ENCODE measurements at places on chromosomes 6 and 20.
A peak's percentile ranks its signal among the peaks of the same experiment; 100 is the strongest.

- DNase-seq: no peak
Observed at GRCh38 chr6:13918686-13919250, 6.0 kb upstream of the RNF182 start.

DNA sequence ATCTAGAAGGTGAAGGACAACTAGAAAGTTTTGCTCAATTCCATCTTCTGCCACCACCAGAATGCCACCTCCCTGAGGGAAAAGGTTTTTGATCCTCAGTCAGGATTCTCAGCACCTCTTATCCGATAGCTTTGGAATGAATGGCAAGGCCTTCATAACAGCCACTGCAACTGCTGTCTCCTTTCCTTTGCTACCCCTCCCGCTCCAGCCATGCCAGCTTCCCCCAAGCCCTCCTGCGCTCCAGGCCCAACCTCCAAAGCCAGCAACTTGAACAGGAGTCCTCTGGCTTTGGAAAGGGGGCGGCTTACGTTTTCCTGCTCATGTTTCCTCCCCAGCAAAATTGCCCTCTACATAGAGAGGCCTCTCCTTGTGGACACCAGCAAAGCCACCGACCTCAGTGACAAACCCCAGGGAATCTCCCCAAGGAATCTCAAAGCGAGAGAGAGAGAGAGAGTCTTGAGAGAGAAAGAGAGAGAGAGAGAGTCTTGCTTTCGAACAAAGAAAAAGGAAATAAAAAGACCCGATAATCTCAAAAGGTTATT, 420 bp upstream of the BTN2A1 start:
- peak; percentile 5 for DNase-seq

DNA sequence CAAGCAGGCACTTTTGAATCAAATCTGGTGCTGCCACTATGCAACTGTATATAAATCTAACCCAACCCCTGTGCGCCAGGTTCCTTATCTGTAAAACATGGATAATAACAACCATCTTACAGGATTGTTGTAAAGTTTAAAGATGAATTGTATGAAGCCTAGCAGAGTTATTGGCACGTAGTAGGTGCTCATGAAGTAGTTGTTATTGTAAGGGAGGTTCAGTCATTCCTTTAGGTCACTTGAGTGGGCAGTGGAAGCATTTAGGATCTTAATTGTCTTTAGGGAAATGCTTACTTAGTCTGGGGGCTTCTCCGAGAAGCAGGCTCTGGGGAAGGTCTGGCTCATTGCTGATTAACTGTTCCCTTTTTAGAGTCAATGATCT, 29.8 kb upstream of the PKIG start:
- DNase-seq: no peak

DNA sequence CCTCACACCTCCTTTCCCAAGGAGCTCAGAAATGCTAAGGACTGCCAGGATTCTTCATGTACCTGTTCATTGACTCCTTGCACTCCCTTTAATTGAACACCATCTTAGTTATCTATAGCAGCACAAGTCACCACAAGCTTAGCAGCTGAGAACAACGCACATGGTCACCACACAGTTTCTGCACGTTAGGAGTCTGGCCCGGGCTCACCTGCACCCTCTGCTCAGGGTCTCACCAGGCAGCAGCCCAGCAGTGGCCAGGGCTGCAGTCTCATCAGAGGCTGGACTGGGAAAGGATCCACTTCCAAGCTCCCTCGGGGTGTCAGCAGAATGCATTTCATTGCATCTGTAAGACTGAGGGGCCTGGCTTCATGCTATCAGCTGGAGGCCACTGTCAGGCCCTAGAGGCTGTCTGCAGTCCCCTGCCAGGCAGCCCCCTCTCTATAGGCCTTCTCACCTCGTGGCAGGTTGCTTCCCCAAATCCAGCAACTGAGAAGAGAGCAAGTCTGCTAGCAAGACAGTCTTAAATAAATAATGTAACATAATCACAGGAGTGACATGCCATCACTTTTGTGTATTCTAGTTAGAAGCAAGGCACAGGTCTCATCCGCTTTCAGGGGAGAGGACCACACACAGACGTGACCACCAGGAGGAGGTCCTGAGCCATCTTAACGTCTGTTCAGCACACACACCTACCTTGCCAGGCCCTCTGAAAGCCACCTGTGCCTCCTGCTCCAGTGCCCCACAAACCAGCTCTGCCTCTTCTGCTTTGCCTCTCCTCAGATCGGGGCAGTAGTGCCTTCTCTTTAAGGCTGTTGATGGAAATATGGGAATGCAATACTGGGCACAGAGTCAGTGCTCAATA, 165.2 kb upstream of the CST7 start:
- DNase-seq: peak; percentile 53

GRCh38 chr6:48641544-48641943, 530.5 kb upstream of the PTCHD4 start:
- no peak for DNase-seq

DNA sequence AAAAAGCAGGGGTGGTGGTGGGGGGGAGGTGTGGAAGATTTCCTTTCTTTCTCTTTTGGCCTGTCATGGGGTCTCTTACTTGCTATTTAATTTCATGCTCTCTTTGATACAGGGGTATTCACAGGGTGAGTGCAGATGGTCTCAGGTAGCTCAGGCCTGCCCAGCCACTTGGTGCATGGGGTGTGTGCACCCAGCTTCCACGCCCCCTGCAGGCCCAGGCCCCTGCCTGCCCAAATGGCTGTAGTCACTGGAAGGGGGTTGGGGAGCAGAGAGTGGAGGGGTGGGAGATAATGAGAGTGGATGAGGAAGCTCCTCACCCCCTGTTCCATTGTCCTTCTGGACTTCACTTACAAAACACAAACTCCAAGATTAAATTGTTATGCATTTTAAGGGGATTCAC, 133.6 kb upstream of the SGK1 start:
- DNase-seq: no peak

DNA sequence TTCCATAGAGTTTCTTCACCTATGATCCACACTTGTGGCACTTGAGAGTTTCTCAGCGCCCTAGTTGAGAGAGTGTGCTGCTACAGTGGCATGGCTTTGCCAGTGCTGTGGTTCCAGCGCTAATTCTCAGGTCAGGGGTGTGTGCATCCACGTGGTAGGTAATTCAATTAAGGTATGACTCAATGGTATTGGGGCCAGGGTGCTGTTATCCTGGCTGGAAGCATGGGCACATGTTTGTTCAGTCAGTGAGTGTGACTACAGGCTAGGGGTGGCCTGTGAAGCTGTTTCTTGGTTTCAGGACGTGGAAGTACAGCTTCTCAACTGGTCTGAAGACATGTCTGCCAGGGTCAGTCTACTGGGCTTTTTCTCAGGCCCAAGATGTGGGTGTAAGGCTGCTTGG, 3.0 kb upstream of the SEMG2 start:
- DNase-seq: no peak

DNA sequence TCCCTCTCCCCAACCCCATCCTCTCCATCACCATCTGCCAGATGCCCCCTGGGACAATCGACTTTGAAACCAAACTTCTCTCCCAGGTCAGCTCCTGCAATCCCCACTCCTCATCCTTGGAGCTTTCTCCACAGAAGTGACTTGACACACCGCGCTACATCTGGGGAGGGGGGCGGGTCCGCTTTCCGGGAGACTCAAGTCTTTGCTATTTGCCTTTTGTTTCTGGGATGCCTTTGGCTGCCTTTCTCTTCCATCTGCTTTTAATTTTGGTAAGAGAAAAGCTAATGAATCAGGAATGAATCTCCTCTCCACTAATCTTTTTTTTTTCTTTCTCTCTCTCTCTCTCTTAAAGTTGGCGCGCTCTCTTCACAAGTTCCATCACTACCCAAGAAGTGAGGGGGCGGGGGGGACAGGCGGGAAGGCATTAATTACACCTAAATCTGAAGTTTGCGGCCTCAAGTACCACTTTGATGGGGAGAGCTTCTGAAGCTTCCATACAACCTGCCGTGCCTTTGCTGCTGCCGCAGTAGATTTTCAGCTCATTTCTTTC, 664 bp upstream of the TPBG start:
- no peak for DNase-seq

- no peak for DNase-seq
Observed at GRCh38 chr6:36953931-36954261, 642 bp upstream of the PI16 start.

- no peak for DNase-seq
Observed at GRCh38 chr6:156150391-156150790, 626.8 kb upstream of the ARID1B start.

DNA sequence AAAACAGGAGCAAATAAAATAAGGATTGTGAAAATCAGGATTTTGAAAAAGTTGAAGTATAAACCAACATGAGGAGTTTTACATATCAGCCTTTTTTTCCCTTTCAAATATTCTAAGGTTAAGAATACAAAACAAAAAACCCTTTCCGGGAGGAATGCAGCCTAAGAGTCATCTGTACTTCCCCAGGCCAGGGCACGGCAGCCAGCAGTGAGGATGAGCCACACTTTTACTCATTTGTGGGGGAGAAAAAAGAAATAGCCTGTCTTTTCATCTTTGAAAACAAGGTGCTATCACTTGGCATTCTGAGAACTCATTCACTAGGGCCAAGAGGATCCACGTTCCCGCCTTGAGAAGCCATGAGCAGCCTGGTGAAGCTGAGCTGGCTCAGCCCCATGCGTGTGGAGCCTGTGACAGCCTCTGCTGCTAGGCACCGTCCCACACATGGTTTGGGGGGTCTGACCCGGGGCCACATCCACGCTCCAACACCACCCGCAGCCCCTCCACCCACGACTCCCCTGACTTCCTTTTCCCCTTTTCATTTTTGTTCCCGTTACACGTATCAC, 11.2 kb downstream of the SLC22A1 start:
- no peak for DNase-seq

DNA sequence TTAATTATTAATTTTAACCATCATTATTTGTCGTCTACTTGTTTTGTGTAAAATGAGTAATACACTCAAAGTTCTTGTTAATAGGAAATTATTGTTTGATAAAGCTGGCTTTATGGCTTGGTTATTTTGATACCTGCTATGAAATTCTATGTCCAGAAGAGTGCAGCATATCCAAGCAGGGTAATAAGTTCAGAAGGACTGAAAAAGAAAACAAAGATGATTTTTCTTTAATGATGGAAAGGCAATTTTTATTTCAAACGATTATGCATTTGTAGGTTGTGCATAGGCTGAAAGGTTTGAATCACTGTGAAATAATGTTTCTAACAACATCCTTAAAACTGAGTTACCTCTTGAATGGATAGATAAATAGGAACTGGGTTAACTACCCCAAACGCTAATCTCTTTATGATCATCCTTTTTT, 1.4 kb upstream of the MAN1A1 start:
- no peak for DNase-seq

DNA sequence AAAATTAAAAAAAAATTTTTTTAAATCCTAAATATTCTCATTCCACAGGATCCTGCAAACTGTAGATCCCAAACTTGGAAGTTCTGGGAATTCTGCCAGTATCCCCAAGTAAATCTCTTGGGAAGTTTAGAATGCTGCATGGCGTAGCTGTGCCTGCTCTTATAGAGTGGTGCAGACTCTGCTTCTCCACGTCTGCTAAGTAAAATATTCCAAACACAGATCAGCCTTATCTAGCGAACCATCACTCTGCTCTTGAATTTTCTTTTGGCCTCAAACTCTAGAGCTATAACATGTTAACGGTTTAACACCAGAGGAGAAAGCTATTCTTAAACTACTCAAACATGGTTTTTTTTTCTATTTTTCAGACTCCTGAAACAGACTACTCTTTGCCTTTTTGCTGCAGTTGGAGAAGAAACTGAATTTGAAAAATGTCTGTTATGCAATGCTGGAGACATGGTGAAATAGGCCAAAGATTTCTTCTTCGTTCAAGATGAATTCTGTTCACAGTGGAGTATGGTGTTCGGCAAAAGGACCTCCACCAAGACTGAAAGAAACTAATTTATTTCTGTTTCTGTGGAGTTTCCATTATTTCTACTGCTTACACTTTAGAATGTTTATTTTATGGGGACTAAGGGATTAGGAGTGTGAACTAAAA, 138.5 kb upstream of the AKAP12 start:
- DNase-seq: no peak

DNA sequence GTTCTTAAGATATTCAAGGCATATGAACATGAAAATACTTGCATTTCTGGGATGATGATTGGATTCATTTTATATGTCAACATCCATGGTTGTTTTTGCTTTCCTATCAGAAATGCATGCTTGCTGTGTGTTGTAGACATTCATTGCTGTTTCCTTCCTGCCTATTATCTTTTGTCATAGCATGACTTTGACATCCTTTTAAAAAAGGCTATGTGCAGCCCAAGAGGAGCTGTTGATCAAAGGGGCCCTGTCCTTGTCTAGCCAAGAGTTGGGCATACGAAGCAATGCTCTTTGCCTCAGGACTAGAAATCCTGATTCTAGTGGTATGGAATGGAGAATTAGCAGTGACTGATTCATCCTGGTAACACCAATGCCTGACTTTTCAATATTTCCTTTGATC, 143.1 kb downstream of the RNF144B start:
- DNase-seq: no peak

DNA sequence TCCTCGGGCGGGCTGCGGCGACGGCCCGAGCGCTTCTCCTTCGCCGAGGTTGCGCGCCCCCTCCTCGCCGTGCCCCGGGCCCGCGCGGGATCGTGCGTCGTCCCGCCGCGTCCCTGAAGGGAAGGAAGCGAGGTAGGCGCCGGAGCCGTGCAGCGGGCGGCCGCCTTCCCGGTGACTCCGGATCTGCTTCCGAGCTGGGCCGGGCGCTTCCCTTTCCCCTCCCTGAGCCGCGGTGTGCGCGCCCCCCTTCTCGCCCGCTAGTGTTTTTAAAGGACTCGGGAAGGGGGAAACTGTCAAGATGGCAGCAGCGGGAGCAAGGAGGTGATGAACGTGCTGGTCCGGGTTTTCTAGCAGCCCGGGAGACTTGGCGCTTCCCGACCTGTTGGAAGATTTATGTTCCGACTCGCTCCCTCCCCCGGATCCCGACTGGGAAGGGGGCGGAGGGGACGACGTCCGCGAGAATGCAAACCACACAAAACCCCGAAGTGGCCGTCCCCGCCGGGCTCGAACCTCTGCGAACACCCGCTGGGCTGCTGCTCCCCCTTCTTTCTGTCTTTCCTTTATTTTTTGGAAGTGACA, 744 bp upstream of the FOXO3 start:
- DNase-seq: peak; percentile 46

- no peak for DNase-seq
Observed at GRCh38 chr6:75273009-75273408, 11.6 kb downstream of the TMEM30A start.

DNA sequence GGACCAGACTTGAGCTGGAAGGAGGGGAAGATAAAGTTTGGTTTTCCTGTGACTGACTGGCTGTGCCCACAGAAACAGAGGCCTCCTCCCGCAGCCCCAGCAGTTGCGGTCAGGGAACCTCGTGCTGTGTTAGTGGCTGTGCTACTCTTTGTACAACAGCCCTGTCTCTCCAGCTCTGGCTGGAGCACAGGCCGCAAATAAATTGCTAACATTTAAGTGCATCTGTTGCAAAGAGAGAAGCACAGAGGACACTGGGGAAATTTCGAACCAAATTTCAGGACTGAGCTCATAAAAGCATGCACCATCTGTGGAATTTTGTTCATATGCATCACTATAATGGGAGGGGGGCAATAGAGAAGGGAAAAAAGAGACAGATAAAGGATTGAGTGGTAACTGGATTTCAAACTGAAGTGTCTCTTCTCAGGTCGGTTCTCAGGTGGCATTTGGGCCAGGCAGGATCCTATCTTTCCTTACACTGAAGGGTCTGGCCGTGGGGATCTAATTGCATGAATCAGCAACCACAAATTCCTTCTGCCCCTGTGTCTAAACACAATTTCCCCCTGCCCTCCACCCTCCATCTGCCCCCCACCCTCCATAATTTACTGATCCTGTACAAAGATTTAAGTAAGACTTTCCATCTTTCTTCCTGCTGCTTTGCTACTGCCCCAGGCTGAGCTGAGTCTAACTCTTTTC, 88.9 kb upstream of the ATXN1 start:
- DNase-seq: no peak

- no peak for DNase-seq
Observed at GRCh38 chr6:137487869-137488149, 6.4 kb downstream of the OLIG3 start.
